ENCODE measurements at places on chromosomes 3 and 15.

DNA sequence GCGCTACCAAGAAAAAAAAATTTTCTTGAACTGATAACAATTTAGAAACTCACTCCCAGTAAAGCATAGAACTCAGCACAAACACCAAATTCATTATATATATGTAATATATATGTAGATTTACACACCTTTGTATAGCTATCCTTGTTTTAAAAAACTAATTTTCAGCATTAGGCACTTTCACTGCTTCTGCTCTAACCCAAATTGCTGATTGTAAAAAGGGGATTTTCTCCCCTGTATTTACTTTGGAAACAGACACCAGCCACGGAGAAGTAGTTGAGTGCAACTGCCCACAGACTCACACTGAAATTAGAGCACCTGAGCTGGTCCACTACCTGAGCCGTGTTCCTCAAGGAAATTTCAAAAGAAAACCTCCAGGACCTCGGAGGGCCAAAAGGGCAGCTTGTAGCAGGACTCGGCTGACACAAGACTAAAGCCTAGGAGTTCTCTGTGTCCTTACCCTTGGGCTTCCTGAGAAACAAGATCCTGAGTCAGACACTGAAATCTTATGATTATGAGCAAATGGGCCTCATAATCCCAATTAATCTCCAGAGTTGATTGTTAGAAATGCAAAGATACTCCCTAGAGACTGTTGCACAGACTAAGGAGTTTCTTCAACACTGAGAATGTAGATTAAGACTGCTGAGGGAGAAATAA lies 106.0 kb downstream of the TNIK start:
- DNase-seq, result no peak

DNA sequence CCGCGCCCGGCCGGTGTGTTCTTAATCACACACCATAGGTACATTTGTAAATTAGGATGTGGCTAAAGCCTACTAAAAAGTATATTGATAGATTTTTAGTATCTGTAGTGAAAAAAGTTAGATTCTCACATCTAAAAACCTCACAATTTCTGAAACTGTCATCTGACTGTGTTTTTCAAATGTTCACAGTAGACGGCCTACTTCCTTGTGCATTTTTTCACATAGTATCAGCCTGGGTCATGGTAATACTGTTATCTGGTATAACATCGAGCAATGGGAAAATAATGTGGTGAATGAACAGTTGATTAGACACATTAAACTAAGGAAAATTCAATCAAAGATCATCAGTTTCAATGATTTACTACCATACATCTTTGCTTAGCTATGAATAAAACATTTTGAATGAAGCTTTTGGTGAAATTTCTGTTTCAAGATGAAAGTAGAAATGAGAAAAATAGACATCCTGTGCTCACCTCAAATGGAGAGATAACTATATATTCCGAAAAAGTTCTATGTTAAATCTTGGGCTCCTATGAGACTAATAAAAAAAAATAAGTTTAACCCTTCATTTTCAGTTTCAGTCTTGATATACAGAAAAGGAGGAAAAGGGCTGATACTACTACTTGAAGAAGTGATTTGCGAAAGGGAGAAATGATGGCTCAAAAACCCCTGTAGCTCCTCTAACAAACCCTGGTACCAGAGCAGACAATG lies 262.7 kb downstream of the ZBTB20 start:
- DNase-seq, result no peak

GRCh38 chr3:183515968-183516851 lies 39.3 kb downstream of the KLHL6 start:
- no peak for DNase-seq

GRCh38 chr15:85581495-85581894 lies 201.1 kb downstream of the AKAP13 start:
- DNase-seq, result no peak

GRCh38 chr15:58064082-58064979 lies 1.2 kb downstream of the ALDH1A2 start:
- no peak for DNase-seq

DNA sequence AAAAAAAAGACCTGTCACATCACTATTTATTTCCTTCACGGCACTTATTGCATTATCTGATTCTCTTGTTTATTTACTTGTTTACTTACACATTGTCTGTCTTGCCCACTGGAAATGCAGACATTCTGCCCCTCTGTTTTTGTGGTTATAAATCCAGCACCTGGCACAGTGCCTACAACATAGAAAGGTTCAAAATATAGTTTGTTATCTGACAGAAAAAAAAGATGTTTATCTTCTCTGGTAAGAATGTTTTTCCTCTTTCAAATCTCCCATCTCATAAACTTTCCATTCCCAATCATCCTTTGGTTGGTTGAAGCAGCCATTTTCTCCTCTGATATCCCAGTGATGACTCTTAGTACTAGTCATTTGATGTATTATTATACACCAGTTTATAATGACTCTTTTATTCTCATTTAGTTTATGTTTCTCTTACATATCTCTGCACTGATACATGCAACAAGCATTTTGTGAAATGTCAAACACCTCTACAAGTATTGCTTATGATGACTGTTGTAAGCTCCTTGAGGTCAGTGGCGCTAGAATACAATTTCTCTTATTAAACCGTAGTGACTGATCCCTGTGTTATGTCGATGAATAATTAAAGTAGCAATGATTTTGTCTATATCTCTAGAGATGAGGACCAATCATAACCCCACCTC lies 398.4 kb upstream of the TBL1XR1 start:
- DNase-seq, result no peak

DNA sequence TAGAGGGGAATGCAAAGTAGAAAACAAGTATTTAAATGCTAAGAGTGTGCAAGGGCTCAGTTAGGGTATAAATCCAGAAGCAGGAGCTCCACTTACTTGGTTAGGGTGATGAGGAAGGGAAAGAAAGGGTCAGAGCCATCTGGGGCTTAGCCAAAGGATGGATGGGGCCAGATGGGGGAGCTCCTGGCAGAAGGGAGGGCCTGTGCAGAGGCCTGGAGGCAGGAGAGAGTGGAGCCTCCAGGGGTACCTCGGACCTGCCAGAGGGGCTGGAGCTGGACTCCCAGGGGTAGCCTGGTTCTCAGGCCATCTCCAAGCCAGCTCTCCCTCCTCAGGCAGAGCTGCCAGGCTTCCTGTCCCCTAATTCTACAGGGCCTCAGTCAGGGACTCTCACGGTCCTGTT lies 506.3 kb downstream of the SHQ1 start:
- no peak for DNase-seq

DNA sequence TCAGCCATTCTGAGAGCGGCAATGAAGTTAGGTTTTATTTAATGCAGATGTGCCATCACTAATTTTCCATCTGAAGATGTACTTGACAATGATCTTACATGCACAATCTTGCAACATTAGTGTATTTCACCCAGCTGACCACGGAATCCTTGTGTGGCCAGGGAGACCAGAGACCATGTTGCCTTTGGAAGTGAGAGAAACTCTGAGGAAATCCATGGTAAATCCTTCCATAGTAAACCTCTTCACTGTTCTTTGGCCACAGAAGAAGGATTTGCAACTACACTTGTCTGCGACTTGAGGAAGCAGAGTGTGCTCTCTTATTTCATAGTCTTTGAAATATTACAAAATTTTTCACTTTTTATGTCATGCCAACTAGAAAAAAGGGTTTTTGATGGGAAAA lies 128.4 kb upstream of the IGSF10 start:
- DNase-seq, result no peak

DNA sequence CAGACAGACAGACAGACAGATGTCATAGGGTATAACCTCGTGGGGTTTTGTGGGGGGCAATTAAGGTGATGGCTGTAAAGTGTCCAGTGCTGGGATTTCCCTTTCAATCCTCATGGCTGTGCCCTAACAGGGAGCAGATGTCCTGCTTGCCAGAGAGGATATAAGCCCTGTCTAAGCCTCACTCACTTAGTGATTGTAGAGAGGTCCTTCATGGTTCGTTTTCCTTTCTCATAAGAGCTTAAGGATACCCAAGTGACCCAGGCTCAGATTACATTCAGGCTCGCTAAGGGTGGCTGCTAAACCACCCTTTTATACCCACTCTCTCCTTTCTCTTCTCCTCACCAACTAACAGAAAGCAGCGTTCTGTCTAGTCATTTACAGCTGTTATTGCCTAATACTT lies 19.2 kb downstream of the LYSMD2 start:
- no peak for DNase-seq

DNA sequence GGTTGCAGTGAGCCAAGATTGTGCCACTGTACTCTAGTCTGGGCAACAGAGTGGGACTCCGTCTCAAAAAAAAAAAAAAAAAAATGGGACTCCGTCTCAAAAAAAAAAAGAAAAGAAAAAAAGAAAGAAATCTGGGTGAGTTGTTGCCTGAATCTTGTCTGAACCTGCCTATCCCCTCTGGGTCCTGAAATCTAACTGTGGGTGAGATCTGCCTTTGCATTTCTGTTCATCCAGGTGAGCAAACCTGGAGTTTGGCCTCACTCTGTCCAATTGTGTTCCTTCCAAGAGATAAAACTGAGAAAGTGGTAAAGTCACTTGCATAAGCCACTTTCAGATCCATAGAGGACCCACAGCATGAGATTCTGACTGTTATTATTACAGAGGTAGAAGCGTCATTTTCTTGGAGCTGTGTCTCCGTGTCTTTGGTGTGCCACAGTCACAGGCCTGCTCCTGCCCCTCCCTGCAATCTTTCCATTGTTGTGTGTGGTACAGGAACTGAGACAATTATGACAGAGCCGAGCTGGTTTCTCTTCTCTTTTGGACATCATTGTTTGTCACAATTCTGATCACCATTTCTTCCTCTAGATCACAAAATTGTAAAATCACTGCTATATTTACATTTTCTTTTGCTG lies 235.9 kb downstream of the LPP start:
- DNase-seq, result no peak

GRCh38 chr3:50356553-50356952 lies 2.8 kb downstream of the TMEM115 start:
- DNase-seq, result no peak

DNA sequence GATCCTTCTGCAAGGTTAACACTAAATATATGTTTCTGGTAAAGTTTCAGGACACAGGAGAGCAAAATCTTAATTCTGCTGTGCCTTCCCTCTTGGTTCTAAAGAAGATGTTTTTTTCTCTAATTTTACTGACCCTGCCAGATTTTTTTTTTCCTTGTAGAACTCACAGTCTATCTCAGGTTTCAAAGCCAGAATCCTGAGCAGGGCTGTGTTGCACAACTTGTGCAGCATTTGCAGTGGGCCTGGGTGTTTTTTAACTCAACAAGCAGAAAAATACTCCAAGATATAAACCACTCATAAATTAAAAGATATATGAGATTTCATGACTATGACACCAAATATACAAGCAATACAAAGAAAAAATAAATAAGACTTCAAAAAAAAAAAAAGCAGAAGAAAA lies 40.2 kb upstream of the ARF4 start:
- no peak for DNase-seq

DNA sequence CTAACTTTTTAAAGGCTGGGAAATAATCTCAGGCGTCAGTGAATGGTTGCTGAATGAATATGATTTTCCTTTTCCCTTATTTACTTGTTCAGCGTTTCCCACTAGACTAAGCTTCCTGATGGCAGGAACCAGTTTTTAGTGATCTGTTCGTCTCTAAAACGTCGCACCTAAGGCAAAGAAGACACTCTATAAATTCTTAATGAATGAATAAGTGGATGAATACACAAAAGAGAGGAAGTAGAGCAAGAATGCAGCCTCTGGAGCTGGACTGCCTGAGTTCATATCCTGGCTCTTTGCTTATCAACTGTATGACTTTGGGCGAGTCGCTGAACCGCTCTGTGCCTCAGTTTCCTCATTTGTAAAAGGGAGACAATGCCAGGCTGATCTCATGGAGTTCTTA lies 38.7 kb downstream of the WNT7A start:
- no peak for DNase-seq

DNA sequence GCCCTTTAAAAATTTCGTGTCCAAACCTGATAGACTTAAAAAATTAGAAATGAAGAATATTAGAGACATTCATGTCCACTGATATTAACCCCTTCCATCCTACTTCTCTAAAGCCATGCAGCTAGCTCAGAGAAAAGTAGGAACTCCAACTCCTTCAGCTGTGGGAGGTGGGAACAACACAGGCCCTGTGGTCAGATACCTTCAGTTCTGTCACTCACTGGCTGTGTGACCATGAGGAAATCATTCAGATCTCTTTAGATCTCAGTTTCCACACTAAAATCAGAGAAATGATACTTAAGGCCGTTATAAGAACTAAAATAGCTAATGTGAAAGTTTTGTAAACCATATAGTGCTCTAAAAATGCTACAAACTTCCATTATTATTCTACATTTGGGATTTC lies 209.8 kb downstream of the TNIK start:
- DNase-seq, result no peak

GRCh38 chr3:16382845-16383244 lies 117.8 kb downstream of the OXNAD1 start:
- no peak for DNase-seq

DNA sequence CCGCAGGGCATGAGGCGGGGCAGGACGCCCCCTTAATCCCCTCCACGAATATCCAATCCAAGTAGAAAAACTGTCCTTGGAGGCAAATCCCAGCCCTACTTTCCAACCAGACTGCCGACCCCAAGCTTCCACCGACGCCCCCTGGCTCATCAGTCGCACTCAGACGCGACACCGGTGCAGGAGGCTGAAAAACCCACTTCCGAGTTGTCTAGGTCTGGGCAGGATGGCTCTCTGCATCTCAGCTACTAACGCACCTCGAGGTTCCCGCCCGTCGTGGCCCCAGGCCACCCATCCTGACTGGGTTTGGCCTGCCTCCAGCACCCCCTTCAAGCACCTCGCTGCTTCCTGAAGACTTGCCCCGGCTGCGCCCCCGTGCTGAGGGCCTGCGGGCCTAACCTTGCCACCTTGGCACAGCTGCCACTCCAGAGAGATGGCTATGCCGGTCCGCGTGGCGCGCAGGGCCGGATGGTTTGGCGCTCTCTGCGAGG lies 15.5 kb downstream of the RGMA start:
- DNase-seq, result no peak

- no peak for DNase-seq
Measured at GRCh38 chr3:53994986-53995603, 103.4 kb upstream of the SELENOK start.

- DNase-seq, result peak; percentile 81
Measured at GRCh38 chr3:4687167-4687566, 194.0 kb downstream of the ITPR1 start.

DNA sequence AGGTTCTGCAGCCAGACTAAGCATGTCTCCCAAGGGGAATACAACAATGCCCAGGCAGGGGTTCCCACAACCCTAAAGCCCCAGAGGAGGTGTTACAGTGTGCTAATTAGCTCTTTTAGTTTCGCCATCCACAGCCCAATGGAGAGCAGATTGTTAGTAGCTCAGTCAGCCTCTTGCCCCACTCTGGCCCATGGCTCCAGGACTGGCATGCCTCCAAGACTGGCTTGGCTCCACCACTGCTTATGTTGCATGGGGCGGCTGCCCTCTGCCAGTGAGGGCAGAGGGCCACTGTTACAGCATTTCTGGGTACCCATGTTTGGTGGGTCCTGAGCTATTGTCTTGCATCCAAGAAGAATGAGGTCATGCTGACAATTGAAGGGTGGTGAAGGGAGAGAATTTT lies 231.1 kb upstream of the MDFIC2 start:
- DNase-seq, result no peak

GRCh38 chr3:134432236-134432635 lies 53.5 kb downstream of the ANAPC13 start:
- DNase-seq, result no peak

All from LNCaP clone FGC (cell line).